Daoy (cell line): ENCODE measurements at places on chromosomes 3 and 15. TPM values are rescaled to one million over a fixed set of nuclear protein-coding genes. Genes with fewer than 3 reads are reported as not detected.

Gene SSUH2
- 0.27 and 0.40 TPM in 2 replicates for total RNA-seq

DNA sequence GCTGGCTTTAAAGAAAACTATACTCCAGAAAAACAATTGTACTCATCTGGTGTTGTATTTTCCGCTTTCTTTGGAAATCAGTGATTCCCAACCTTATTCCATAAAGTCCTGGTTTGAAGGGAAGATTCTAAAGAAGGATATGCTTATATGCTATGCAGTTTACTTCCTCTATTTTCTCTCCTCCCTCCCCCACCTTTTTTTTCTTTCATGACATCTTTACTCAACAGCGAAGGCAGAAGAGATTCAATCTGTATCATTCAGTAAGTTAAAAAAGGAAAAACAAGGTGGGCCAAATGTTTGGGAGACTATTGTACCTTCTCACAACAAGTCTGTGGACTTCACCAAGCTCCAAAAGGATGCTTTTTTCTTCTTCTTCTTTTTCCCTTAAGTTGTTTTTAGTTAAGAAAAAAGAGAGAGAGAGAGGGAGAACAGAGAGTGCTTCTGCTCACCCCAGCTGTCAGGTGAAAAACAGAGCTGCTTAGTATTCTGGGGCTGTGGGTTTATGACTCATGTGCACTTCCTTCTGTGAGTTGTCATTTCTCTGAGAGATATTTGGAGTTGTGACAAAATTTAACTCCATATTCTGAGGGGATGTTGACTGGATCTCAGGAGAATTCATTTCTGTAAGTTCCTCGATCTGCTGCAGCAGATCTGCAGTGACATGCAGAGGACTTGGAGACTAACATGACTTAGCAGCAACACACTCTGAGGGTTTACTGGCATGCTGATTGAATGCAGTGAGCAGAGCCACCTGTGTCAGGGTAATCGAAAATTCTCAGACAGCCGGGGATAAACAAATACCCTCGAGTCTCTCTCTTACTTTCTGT is 70.7 kb downstream of the SSR3 start:
- DNase-seq = peak; percentile 77

Gene SAMD7
- not detected in 2 replicates for total RNA-seq

DNA sequence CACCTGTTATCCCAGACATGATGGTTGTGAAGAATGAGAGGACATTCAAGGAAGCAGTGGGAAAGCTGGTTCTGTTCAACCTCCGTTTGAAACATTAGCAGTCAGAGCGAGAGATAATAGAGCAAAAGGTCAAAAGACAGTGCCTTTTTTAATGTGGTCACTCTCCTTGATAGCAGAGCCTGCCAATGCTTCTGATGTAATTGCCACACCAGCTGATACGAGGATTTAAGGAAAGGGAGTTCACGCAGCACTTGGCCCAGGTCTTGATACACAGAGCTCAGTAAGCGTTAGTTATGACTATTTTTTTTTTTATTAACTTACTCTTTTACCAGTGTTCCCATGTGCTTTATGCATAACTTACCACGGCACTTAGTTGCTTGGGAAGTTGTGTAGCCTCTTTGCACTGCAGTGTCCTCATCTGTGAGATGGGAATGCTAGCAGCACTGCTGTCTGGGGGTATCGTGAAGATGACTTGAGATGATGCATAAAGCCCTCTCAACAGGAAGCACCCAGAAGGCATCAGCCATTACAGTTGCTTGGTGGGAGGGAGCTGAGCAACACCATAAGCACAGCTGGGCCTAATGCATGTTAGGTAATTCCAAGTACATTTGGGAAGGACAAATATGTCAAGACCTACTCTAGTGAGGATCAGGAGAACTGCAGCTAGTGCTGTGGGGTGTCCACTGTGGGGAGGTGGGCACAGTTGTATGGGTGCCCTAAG is 123.3 kb upstream of the RASGRP1 start:
- no peak for DNase-seq

DNA sequence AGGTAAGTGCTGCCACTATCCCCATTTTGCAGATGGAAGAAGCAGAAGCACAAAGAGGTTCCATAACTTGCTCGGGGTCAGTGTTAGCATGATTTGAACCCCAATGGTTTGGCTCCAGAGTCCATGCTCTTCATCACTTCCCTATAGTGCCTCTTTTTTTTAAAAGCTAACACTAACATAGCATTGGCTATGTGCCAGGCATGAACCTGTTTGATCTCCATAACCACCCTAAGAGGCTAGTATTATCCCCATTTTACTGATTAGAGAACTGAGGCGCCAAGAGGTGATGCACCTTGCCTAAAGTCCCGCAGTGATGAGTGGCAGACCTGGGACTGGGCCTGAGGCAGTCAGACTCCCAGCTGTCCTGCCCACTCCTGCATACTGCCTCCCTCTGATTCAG is 7.3 kb downstream of the LINGO1 start:
- no peak for DNase-seq

Gene GCHFR
- 9.9 and 30.6 TPM in 2 replicates for total RNA-seq

- no peak for DNase-seq
Observed at GRCh38 chr3:141379250-141379966, 11.1 kb downstream of the ZBTB38 start.

- no peak for DNase-seq
Observed at GRCh38 chr15:76503804-76504203, 167.2 kb downstream of the ISL2 start.

GRCh38 chr3:25783661-25784512 is 644 bp upstream of the NGLY1 start:
- peak; percentile 28 for DNase-seq

Gene XYLB
- 2.1 and 2.5 TPM in 2 replicates for total RNA-seq

DNA sequence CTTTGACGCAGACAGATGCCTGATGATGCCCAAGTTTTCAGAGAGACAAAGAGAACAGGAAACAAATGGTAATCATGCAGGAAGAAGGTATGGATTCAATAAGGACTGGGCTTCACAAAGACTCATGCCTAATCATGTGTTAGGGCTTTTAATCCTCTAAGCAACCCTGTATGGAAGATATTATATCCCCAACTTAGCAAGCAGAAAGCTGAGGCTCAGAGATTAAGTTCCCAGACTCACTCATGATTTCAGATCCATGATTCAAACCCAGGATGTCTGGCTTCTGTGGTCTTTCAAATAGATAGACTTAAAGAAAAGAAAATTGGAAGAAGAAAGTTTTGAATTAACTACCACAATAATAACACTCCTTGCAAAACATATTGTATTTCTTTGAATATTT is 4.1 kb upstream of the CLASP2 start:
- no peak for DNase-seq

Gene USP8
- total RNA-seq = 93.2 and 112 TPM in 2 replicates

Gene GPR149
- not detected in 2 replicates for total RNA-seq

GRCh38 chr3:108153451-108153981 is 62.7 kb upstream of the CD47 start:
- peak; percentile 79 for DNase-seq

DNA sequence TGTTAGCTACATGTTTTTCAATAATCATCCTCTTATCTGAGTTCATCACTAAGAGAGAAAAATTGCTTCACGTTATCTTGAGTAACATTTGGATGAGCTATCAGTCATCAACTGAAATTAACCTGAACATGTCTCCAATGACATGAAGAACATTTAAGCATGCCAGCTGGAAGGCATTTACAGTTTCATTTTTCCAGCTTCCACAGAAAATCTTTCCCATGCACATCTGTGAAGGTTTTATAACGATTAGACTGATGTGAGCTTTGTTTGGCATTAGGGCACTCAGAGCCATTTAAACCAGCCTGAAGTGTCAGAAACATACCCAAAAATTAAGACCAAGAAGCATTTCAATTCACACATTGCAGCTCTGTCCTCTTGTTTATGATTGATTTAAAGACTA is 235.8 kb upstream of the ARHGEF26 start:
- DNase-seq = no peak

- DNase-seq = no peak
Observed at GRCh38 chr15:56839099-56839498, 79.3 kb upstream of the TCF12 start.

DNA sequence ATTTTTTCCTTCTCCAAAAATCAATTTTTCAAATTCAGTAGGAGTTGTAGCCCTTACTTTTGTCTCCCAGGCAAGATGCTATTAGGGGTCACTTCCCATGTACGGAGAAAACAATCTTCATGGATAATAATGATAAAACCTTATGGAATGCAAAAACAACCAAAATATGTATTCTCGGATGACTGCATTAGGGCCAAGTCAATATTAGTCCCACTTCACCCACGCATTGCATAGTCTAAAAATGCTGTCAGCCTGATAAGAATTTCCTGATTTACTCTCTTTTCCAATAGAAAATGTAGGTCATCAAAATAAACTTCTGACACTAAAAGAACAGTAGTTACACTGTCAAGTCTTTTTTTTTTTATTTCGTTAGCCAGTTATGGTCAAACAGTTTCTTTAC is 2.7 kb downstream of the VGLL3 start:
- peak; percentile 61 for DNase-seq

- peak; percentile 46 for DNase-seq
Observed at GRCh38 chr3:100634493-100635272, 25.3 kb downstream of the ADGRG7 start.

Gene ABI3BP
- total RNA-seq = 0.17 TPM in 1 of 2 replicates, not detected in the other

Gene C3orf49
- total RNA-seq = not detected in 2 replicates

DNA sequence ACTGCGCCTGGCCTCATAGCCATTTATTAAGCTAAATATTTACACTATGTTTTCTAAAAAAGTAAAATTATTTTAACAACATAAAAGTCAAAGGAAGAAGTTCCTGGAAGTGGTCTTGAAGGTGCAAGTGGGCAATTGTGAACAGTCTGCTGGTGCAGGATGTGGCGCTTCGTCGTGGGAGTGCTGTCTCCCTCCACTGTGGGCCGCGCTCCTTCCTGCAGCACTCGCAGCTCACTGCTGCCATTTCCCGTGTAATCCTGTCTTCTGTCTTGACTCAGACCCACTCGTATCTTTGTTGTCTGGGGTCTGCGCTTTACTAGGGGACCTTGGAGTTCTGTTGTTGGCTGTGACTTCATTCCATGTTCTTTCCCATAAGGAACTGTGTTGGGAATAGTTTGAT is 56.3 kb downstream of the APBA2 start:
- DNase-seq = no peak

- no peak for DNase-seq
Observed at GRCh38 chr3:46953234-46954010, 23.1 kb downstream of the CCDC12 start.
